ENCODE measurements at places on chromosomes 1 and 21. TPM values are rescaled to one million over a fixed set of nuclear protein-coding genes. Genes with fewer than 3 reads are reported as not detected.
A peak's percentile ranks its signal among the peaks of the same experiment; 100 is the strongest.

- H3K36me3 ChIP-seq = peaks cover 4% of the 10 kb centered on the region
- DNase-seq = no peak
- no peak overlapping the region for H3K4me3 ChIP-seq
- H3K4me1 ChIP-seq = no peaks in the 10 kb centered on the region
- H3K27me3 ChIP-seq = no peaks in the 10 kb centered on the region
- H3K27ac ChIP-seq = no peak overlapping the region
Observed at GRCh38 chr1:176765608-176766007, 302.6 kb downstream of the PAPPA2 start.

OR2L3 gene
- not detected for total RNA-seq

ZFP69B gene
- 3.9 TPM for total RNA-seq

AMPD1 gene
- not detected for total RNA-seq

OR14K1 gene
- not detected for total RNA-seq

DNA sequence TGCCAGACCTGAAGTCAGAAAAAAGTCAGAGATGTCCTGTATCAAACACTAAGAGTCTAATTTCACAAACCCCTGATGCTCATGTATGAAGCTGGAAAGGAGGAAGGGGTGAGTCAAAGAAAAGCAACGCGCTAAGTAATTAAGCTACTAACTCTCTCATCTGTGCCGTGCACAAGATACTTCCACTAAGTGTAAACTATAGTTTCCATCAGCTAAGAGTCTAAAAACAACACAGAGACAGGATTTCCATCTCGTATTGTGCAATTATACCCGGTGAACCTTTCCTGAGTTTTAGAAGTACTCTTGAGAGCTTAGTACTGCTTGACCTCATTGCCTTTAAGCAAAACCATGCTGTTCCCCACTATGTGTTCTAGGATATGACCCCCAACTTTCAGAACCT is 19.0 kb downstream of the DNALI1 start:
- H3K36me3 ChIP-seq = peaks cover 70% of the 10 kb centered on the region
- H3K27ac ChIP-seq = peak overlapping the region; percentile 92
- H3K27me3 ChIP-seq = no peaks in the 10 kb centered on the region
- peaks cover 39% of the 10 kb centered on the region for H3K4me1 ChIP-seq
- H3K4me3 ChIP-seq = peak overlapping the region; percentile 63

DNA sequence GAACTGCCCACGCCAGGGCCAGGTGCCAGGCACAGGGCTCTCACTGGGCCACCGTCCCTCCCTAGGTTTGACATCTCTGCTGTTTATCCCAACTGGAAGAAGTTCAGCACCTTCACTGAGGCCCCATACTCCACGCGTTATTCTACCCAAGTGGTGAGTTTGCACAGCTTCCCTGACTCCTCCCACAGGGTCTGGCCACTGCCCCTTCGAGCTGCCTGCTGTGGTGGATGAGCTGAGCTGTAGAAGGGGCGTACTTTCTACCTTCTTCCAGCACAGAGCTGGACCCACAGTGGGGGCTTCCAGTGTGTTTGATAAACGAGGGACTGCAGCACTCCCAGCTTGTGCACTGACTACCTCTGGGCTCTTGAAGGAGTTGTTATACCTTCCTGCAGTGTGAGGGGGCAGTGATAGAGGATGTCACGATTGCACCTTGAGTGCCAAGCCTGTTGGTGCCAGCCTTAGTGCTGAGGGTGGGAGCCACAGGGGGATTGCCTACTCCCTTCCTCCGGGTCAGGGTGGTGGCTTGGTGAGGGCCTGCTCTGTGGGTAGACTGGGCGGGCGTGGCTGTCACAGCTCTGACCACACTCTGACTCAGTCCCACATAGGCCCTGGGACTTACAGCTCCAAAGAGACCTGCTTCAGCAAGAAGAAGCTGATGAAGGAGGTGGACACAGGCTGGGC is 5.9 kb upstream of the TTC22 start:
- DNase-seq = peak; percentile 45
- H3K27me3 ChIP-seq = peaks cover 7% of the 10 kb centered on the region
- no peak overlapping the region for H3K27ac ChIP-seq
- no peak overlapping the region for H3K4me3 ChIP-seq
- H3K4me1 ChIP-seq = peaks cover 45% of the 10 kb centered on the region
- no peaks in the 10 kb centered on the region for H3K36me3 ChIP-seq

NEGR1 gene
- 64.5 TPM for total RNA-seq

Measured in HFFc6 (cell line).